Cardiac atrium fibroblast (primary cell): ENCODE measurements at places on chromosomes 1 and 21. TPM values are rescaled to one million over a fixed set of nuclear protein-coding genes. Genes with fewer than 3 reads are reported as not detected.

Gene S100A14
- total RNA-seq: not detected in 2 replicates

Gene ELAPOR1
- 1.8 TPM in 1 of 2 replicates, not detected in the other for total RNA-seq

Gene SYT14
- total RNA-seq: 1.5 TPM in 1 of 2 replicates, not detected in the other

Gene SPATA45
- not detected in 2 replicates for total RNA-seq

Gene SPRR2F
- not detected in 2 replicates for total RNA-seq

Gene KIF1B
- total RNA-seq: 16.1 and 23.2 TPM in 2 replicates

Gene KIF26B
- total RNA-seq: 0.36 and 0.65 TPM in 2 replicates

Gene GJA4
- 2.1 and 4.9 TPM in 2 replicates for total RNA-seq

Gene OR2M3
- total RNA-seq: not detected in 2 replicates

Gene ABL2
- total RNA-seq: 5.4 and 15.9 TPM in 2 replicates

Gene RAB3B
- 2.0 and 2.4 TPM in 2 replicates for total RNA-seq

Gene ITLN1
- total RNA-seq: 0.65 and 1.8 TPM in 2 replicates

Gene ENAH
- total RNA-seq: 65.0 and 106 TPM in 2 replicates
